Fibroblast of skin of right quadriceps (primary cell): ENCODE measurements at places on chromosomes 1 and 21.

GRCh38 chr1:230043081-230043480, 24.0 kb upstream of the GALNT2 start:
- no peak for DNase-seq

GRCh38 chr1:58633121-58633520, 56.1 kb upstream of the TACSTD2 start:
- no peak for DNase-seq

DNA sequence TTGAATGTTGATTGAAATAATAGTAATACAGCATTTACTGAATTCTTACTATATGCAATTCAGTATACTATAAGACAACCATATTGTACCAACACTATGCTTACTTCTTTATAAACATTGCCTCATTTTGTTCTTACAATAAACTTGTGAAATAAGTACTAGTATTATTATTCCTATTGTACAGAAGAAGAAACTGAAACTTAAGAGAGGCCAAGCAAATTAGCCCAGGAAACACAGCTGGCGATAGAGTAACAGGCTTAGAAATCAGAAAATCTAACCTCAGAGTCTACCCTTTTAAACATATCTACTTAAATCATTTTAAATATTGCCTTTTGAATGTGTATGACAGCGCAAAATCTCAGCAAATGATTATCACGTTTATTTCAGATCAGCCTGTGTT, 41.7 kb downstream of the FASLG start:
- DNase-seq, result no peak

DNA sequence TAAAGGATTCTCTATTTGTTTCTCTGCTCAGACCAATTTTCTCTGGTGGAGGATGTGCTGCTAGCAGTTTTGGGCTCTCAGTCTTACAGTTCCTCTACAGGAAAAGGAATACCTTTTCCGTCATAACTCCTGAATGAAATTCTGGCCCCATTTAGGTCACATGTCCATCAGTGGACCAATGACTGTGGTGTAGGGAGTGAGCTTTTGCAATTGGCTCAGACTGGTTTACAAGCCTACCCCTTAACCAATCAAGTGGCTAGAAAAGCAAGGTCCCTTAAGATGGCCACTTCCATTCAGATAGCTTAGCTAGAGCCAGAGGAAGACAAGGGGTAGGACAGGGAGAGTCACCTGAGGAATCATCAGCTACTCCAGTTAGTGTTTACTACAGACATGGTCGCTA, 16.4 kb upstream of the ZNF281 start:
- no peak for DNase-seq

- DNase-seq, result peak; percentile 5
Observed at GRCh38 chr21:25640202-25640942, 1.3 kb downstream of the JAM2 start.

GRCh38 chr1:36322786-36323635, 434 bp downstream of the EVA1B start:
- peak; percentile 43 for DNase-seq

DNA sequence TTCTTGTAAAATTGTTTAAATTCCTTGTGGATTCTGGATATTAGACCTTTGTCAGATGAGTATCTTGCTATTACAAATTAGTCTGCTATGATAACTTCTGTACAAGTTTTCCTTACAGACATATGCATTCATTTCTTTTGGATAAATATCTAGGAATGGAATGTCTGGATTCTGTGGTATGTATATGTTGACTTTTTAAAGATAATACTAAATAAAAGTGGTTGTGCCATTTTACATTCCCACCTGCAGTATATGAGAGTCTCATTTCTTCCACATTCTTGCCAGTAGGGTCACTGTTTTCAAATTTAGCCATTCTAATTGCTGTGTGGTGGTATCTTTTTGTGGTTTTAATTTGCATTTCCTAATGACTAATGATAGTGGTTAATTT, 53.9 kb downstream of the SYDE2 start:
- DNase-seq, result peak; percentile 78

- DNase-seq, result no peak
Observed at GRCh38 chr21:42392731-42393442, 3.0 kb downstream of the TMPRSS3 start.

- DNase-seq, result no peak
Observed at GRCh38 chr1:112905395-112906149, 50.4 kb downstream of the SLC16A1 start.

GRCh38 chr1:121538943-121539575, 354.3 kb downstream of the SRGAP2C start:
- no peak for DNase-seq

GRCh38 chr1:68745451-68745850, 248.6 kb upstream of the DEPDC1 start:
- no peak for DNase-seq

DNA sequence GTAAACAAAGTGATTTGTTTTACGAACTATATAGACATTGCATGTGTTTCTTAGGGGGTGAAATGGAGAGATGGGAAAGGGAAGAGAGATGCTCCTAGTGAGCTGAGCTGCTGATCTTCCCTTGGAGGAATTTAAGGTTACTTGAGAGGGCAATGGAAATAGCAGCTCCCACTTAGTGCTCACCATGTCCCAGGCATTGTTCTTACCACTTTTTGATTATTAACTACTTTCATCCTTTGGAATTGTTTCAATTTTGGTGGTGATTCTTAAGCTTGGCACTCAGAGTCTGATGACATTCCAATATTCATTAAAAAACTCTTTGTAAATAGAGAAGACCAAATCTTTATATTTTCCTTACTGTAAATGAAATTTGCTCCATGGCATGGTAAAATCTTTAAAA, 124.9 kb downstream of the ITSN1 start:
- peak; percentile 60 for DNase-seq

DNA sequence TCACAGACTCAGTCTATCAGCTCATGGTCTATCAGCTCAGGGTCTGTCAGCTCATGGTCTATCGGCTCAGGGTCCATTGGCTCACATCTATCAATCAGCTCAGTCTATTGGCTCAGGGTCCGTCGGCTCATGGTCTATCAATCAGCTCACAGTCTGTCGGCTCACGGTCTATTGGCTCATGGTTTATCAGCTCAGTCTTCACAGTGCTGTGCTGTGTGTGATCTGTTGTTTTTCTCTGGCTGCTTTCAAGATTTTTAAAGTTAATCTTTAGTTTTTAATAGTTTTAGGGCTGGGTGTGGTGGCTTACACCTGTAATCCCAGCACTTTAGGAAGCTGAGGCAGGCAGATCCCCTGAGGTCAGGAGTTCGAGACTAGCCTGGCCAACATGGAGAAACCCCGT, 14.4 kb downstream of the C1orf159 start:
- no peak for DNase-seq

DNA sequence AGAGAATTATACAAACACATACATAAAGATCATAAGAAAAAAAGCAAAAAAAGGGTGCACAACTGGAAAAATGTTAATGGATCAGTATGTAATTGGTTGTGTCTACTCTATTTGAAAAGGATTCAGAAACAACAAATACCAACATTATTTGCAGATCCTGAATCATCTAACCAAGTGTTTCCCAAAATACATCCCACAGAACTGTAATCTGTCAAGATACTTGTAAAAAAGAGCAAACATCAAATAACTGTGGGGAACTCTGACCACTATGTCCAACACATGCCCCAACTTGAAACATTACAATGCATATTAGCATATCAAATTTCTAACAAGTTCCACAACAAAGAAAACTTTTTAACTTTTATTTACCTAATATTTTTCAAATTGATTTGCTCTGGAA, 22.6 kb downstream of the ANKRD13C start:
- DNase-seq, result peak; percentile 15

- no peak for DNase-seq
Observed at GRCh38 chr21:43882952-43883545, 18.0 kb downstream of the AGPAT3 start.

DNA sequence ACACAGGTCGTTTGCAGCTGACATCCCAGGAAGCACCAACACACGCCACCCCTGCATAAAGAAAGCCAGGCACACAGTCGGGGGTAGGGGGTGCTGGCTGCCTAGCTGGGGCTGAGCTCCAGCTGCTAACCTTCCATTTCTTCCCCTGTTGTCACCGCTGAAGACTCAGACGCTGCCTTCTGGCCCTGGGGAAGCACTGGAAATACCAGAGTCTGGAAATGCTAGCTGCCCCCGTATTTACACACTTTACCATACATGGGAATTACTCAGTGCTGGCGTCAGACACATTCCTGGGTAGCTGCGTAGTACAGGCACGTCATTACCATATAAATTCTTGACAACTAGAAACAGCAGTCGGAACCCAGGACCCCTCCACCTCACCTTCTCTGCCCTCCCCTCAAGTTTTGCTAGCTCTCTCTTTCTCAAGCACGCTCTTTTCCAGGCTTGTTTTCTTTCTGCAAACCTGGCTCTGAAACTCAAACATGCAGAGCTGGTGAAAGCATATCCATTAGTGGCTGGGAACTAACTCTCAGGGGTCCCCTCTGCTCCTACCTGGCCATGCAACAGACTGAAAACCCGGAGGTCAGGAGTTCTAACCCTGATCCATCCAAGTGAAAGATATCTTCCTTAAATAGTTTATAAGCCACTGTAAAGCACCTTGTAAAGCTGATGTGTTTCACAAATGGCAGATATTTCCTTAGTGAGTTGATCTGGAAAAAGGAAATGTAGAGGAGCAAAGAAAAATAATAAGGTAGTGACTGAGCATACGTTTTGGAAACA, 3.3 kb downstream of the CSRP1 start:
- peak; percentile 99 for DNase-seq

DNA sequence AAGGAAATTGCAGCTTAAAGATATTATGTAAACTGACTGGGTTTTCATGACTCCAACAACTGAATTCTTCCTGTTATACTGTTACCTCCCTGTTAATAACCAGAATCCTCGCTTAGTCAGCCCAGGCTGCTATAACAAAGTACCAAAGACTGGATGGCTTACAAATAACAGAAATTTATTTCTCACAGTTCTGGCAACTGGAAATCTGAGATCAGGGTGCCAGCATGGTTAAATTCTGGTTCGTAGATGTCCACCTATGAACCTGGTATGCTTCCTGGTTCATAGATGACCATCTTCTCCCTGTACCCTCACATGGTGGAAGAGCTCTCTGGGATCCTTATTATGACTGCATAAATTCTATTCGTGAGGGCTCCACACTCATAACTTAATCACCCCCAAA, 8.1 kb upstream of the TCHHL1 start:
- DNase-seq, result no peak

DNA sequence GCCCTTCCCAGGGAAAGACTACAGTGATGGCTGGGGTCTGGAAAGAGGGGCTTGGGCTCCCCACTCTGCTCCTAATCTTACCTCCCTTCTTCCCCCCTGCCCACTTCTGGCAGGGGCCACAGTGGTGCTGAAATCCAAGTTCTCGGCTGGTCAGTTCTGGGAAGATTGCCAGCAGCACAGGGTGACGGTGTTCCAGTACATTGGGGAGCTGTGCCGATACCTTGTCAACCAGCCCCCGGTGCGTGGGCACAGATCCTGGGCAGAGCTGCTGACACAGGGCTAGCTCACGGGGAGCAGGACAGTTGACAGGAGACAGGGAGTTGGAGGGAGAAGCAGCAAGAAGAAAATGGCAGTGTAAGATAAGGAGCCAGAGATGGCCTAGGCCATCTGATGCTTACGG, 2.4 kb downstream of the SLC27A3 start:
- no peak for DNase-seq

GRCh38 chr21:26952374-26953066, 14.4 kb downstream of the ADAMTS5 start:
- DNase-seq, result peak; percentile 47

DNA sequence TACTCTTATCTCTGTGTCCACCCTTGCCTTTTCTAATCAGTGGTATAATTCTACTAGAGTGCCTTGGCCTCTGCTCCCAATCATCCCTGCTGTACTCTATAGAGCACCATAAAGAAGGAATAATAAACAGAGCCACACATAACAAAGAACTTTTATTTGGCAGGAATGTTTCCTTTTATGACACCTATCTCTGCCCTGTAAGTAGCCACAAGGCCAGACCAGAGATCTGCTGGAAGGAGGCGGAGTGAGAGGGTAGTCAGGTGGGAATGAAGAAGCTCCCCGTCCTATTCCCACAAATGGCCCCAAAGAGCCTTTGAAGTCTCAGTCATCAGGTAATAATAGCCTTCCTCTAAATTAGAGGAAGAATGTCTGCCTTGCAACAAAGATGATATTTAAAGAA, 32.7 kb downstream of the WLS start:
- DNase-seq, result no peak

DNA sequence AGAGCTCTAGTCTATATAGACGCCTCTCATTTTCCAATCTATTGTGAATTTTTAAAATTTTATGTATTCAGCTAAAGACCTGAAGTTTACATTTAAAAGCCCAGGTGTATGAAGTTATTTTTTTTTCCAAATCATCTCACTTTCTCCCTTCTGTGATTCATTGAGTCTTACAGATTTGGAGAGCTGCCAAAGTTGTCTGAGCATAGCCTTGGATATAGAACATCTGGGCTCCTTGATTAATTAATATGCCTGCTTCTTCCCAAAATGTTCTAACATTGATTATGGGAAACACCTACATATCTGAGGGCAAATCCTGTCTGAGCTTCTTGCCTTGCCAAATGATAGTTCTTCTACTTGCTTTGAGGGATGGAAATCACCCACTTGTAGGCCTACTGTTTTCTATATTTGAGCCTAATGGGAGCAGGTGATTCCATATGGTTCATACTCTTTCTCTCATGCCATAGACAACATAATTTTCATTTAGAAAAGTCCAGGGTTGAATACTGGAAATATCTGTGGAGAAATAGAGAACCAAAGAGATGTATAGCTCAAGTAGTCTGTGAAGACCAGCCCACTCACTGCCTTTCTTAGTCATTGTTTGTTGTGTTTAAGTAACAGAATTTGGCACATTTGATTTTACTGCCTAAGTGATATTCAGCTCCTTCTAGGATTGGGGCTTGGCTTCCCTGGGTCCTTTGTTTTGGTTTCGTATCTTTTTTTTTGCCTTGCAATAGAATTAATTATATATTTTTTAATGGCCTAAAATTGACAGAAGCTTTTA, 46.2 kb downstream of the MACF1 start:
- DNase-seq, result peak; percentile 53

DNA sequence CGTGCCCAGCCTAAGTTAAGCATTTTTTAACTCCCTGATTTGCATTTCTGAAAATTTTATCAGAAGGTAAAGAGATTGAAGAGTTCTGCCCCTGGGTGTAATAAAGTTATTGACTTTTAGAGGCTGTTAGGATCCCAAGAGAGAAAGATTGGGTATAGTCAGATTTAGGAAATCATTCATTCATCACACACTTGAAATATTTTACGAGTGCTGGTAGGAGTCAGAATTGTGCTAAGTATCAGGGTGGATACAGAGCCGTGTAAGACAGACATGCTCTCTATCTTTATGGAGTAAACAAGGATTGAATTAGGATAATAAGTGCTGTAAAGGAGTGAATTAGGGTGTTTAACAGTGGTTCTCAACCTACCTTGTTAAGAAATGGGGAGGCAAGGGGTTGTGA, 3.0 kb downstream of the SZT2 start:
- DNase-seq, result no peak

DNA sequence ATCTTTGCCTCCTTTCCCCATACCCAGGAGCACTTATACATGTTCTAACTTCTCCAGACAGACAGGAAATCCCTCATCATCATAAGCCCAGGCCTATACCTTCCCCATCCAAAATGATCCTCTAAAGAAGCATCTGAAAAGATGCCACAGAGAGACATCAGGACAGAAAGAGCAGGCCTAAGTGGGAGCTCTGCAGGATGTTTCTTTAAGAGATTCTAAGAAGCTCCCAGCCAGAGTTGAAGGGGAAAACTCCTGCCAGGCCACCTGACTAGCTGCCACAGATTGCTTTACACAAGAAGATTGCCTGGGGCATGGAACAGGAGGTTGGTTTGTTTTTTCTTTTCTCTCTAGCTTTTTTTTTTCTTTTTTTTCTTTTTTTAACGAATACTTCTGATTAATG, 275.8 kb downstream of the VAV3 start:
- no peak for DNase-seq

GRCh38 chr1:206782448-206782847, 10.2 kb upstream of the IL10 start:
- DNase-seq, result no peak
